ENCODE measurements at places on chromosomes 2 and 18.

DNA sequence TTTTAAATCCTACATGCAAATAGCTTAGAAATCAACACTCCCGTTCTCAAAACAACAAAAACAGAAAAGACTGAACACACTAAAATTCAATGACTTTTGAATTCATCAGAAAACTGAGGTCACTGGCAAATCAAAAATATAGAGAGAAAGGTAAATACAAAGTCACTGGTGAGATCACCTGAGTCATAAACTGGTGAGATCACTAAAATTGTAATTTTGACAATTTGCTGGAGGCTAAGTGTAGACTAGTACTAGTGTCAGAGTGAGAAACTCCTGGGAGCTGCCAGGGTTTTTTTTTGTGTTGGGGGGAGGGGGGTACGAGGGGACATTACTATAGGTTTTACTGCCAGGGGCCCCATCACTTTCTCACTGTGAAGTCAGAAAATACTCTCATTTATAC is 1876.0 kb upstream of the CELF4 start:
- no peak for DNase-seq

- no peak for DNase-seq
Measured at GRCh38 chr2:219381448-219381847, 6.3 kb downstream of the DNPEP start.

DNA sequence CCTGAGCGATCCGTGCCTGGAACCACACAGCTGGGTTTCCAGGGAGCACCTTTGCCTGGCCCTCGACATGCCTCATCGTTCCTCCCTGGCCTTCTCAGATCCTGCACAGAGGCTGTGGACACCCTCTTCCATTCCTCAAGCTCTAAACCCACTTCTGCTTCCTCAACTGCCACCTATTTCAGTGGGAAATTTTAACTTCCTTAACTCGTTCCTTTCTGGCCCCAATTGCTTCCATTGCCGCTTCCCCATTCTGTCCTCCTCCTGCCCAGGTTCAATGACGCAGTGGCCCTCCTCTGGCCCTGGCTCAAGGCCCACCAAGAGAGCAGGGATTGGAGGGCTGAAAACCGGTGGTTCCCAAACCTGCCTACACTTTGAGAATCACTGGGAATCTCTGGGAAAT is 4.8 kb upstream of the B3GNT7 start:
- no peak for DNase-seq

DNA sequence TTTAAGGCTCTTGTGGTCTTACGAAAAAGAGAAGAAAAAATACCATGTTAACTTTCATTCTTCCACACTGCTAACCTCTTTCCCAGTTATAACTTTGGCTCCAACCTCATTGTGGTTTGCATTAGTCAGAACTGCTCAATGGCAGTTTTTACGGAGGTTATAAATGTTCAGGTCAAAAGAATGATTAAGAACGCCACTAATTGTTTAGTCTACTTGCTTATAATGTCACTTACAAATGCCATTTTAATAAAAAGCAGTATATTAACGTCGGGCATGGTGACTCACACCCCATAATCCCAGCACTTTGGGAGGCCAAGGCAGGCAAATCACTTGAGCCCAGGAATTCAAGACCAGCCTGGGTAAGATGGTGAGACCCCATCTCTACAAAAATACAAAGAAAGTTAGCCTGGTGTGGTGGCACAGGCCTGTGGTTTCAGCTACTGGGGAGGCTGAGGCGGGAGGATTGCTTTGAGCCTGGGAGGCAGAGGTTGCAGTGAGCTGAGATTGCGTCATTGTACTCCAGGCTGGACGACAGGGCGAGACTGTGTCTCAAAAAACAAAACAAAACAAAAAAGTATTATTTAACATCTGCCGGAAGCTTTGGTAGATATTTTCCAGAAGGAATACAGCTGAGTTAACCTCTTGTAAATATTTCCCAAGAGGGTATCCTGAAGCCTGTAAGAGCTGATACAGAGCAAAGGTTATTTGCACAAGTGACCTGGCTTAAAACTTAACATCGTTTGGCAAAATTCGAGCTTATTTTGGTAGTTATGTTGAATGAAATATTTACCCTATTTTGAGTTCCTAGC is 5.1 kb downstream of the AGPS start:
- no peak for DNase-seq

DNA sequence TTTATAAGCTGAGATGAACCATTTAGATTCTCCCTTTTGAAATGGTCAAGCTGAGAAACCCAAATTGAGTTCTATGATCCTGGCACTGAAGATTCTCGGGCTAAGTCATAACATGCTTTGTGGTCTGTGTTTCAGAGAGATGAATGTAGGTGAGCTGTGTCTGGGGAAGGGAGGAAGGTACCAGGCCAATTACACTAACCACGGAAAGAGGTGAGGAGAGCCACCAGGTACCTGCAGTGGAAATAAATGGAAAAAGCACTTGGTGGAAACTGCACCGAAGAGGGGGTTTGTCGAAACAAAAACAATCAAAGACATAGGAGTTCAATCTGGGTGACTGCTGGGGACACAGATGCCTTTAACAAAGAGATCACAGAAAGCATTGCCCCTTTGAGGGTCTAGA is 963 bp upstream of the MRPL44 start:
- no peak for DNase-seq

- DNase-seq = no peak
Measured at GRCh38 chr2:61469424-61470121, 1.3 kb downstream of the USP34 start.

- no peak for DNase-seq
Measured at GRCh38 chr18:11882636-11883035, 25.5 kb downstream of the MPPE1 start.
